ENCODE measurements at places on chromosomes 4 and X. TPM values are rescaled to one million over a fixed set of nuclear protein-coding genes. Genes with fewer than 3 reads are reported as not detected.

DNA sequence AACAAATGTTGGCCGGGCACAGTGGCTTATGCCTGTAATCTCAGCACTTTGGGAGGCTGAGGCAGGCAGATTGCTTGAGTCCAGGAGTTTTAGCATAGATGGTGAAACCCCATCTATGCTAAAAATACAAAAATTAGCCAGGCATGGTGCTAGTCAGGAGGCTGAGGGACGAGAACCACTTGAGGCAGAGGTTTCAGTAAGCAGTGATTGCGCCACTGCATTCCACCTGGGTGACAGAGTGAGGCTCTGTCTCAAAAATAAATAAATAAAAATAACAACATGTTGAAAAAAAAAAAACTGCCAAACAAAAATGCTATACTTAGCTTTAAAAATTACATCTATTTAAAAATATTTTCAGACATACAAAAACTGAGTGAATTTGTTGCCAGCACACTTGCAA lies 374.2 kb upstream of the SMIM31 start:
- ATAC-seq, result no peak

- peak; percentile 10 for ATAC-seq
Measured at GRCh38 chr4:183596067-183596757, 62.8 kb downstream of the RWDD4 start.

DNA sequence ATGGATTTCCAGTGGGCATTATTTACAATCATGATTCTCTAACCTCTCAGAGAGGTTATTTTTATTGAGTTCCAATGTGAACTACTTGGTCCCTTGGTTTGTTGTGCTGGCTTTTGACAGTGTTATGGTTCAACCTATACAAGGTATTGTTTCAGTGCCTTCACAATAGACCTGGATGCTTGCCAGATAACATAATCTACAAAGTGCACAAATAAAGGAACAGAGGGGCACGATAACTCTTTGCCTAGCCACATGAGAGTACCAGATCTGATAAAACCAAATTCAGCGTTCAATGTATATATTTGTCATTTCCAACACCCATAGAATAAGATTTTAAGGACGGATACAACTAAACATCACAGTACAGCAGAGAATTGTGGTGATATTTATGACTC lies 120.8 kb downstream of the RASL11B start:
- ATAC-seq, result no peak

DNA sequence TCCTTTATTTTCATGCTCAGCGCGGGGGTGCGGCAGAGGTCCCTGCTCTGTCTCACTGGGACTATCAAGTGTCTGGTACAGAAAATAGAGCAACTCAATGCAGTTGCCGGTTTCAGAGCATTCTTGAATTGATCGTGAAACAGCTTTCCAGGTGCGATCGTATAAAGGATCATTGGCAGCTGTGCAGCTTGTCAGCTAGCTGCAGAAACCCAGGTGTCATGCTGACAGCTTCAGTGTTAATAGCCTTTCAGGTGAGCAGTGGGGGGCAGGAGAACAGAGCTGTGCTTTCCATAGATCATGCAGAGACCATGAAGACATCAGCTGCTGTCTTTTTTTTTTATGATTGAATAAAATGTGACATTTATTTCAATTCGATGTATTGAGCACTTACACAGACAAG lies 583.9 kb downstream of the NLGN4X start:
- no peak for ATAC-seq

DNA sequence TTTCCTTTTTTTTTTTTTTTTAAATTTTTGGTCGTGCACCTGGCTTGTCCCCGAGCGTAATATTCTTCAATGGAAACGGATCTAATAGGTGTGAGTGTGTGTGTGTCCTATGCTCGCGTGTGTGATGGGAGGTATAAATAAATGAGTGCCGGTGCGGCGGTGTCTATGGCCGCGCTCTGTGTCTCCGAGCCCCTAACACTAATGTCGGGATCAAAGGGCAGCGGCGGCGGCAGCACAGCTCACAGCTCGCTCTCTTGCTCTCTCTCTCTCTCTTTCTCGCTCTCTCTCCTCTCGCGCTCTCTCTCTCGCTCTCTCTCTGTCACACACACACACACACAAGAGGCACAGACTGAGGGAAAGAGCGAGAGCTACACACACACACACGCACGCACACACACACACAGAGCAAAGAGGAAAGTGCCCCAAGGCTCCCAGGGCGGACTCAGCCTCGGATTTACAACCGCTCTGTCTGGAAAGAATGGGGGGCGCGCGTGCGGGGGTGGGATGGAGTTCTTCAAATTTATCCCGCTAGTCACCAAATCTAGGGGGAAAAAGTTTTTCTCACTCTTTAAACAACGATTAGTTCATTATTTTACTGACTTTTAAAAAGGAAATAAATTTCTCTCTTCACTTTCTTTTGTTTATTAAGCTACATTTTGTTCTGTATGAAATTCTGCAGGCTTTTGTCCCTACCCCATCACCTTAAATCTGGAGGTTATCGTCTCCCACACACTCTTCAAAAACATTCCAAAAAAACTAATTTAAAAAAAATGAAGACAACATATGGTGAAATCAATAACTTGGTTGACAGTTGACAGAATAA lies at the start of gene ZNF827:
Gene ZNF827 (minus strand): TSS at position 206 of the 823 bp plus-strand sequence. CDS start 416 bp downstream, outside the sequence.
- ATAC-seq, result peak; percentile 26

GRCh38 chr4:15756361-15756861 lies 21.7 kb upstream of the CD38 start:
- no peak for ATAC-seq

DNA sequence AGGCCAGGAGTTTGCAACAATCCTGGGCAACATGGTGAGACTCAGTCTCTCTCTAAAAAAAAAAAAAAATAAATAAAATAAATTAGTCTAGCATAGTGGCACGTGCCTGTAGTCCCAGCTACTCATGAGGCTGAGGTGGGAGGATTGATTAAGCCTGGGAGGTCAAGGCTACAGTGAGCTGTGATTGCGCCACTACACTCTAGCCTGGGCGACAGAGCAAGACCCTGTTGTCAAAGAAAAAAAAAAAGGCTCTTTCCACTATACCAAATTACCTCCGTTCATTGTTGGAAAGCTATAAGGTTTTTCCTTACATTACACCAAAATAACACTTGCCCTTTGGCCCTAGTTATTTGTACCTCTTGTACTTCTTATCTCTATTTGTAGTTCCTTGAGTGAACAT lies 9.9 kb upstream of the PRSS48 start:
- no peak for ATAC-seq

Gene XK
- total RNA-seq, result 16.2 TPM

Gene PPBP
- not detected for total RNA-seq

- ATAC-seq, result no peak
Measured at GRCh38 chr4:151669990-151670389, 90.8 kb downstream of the GATB start.

GRCh38 chrX:77779695-77780094 lies 6.3 kb downstream of the ATRX start:
- ATAC-seq, result no peak

Gene SPANXA1
- not detected for total RNA-seq

- ATAC-seq, result no peak
Measured at GRCh38 chr4:31983677-31984076, 1263.5 kb downstream of the PCDH7 start.

DNA sequence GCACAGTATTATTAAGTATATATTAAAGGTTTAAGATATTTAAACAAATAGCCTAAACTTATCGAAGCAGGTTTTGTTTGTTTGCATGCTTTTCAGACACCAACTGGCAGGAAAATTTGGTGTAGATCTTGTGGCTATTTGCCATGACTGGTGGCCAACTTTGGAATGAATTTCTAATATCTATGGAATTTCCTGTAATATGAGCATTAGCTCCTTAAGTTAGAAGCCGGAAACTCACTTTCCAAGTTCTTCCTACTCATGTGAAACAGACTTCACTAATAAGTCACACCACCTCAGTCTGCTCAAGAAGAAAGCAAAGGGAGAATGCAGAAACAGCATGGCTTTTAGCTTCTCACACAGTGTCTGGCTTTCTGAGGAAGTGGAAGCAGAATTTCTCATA lies 563.9 kb downstream of the GRXCR1 start:
- ATAC-seq, result no peak

DNA sequence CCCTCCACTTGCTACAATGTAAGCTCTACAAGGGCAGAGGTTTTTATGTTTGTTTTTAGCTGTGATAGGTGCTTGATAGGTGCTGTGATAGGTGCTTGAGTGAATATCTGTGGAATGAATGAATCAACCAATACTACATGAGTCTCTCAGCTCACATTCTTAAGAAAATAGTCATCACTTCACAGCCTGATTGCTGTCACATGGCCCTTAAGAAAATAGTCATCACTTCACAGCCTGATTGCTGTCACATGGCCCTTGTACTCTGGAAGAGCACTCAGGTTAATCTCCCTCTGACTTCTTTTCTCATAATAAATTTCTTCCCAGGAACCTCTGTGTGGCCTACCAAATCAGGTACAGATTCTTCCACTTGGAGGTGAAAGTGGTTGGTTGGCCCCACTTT lies 335.2 kb downstream of the TENM3 start:
- no peak for ATAC-seq

DNA sequence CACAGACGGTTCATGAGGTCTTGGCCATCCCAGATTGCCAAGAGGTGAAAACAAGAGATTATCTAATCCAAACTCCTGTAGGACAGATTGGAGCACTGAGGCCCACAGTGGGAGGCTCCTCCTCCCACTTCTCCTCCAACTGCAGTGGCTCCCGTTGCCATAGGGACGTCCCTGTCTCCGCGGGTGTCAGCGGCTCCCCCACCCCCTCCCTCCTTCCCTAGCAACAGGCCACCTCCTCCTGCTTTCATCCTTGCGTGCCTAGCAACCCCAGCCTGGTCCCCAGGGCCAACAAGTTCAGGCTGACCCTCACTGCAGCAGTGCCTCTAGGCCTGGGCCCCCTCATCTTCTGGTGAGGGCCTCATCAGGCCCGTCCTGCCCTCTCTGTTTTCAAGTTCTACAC lies 6.8 kb upstream of the IQSEC2 start:
- peak; percentile 10 for ATAC-seq

Gene SLC4A4
- 5.5 TPM for total RNA-seq

- no peak for ATAC-seq
Measured at GRCh38 chr4:39987485-39987884, 9.8 kb upstream of the PDS5A start.

- no peak for ATAC-seq
Measured at GRCh38 chrX:113892401-113892800, 691.5 kb upstream of the HTR2C start.

GRCh38 chrX:10041383-10041782 lies 74.2 kb downstream of the CLDN34 start:
- ATAC-seq, result no peak

Measured in gastroesophageal sphincter (tissue), 4 donors.